ENCODE measurements at places on chromosomes 16 and 17.

GRCh38 chr16:68342620-68343019 lies 31.8 kb downstream of the PRMT7 start:
- no peak for DNase-seq

DNA sequence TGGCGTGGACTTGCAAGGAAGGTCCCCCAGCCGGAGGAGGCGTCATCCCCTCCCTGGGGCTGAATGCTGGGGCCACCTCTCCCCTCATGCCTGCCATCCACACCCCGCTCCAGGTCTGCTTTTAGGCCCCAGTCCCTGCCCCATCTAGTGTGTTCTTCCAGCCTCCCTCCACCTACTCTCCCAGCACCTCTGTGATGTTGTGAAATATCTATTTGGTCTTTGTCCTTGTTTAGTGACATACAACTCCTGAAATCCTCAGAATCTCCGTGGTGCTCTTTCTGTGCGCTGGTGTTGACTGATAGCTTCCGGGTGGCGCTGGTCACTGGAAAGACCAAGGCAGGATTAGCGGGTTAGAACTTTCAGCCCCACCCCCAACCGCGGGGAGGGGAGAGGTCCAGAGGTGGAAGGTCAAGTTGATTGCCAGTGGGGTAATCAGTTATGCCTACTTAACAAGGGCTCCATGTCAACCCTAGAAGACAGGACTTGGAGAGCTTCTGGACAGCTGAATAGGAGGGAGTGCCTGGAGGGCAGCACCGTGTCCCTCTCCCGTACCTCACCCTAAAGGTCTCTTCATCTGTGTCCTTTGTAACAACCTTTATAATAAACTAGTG lies 10.1 kb downstream of the TBC1D24 start:
- no peak for DNase-seq

GRCh38 chr17:37844158-37844976 lies 79.8 kb upstream of the TBC1D3K start:
- peak; percentile 66 for DNase-seq

GRCh38 chr17:49825645-49826044 lies 22.2 kb downstream of the TAC4 start:
- no peak for DNase-seq

DNA sequence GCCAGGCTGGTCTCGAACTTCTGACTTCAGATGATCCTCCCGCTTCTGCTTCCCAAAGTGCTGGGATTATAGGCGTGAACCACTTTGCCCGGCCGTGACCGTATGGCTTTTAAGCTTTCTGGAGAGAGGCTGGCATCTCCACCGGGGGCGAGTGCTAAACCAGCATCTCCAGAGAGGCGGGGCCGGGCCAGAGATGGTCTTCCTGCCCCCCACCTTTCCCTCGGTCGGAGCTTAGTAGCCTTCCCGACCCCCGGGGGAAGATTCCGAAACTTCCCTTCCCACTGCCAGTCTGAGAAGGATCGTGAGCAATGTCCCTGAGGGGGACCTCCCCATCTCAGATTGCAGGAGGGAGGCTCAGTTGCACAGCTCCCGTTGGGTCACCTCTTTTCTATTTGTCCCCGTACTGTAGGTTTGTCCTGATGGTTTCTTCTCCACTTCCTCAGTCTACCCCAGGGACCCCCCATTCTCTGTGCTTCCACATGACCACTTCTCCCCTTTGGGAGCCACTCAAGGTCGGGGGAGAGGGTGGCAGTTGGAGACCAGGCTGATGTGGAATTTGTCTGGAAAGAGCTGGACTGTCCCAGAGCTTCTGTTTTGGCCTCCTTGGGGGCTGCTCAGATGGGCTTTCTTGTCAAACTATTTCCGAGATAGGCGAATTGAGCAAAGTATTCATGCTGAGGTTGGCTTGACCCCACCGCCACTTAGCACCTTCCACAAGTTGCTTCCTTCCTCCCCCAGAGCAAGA lies 18.2 kb downstream of the IGF2BP1 start:
- no peak for DNase-seq

DNA sequence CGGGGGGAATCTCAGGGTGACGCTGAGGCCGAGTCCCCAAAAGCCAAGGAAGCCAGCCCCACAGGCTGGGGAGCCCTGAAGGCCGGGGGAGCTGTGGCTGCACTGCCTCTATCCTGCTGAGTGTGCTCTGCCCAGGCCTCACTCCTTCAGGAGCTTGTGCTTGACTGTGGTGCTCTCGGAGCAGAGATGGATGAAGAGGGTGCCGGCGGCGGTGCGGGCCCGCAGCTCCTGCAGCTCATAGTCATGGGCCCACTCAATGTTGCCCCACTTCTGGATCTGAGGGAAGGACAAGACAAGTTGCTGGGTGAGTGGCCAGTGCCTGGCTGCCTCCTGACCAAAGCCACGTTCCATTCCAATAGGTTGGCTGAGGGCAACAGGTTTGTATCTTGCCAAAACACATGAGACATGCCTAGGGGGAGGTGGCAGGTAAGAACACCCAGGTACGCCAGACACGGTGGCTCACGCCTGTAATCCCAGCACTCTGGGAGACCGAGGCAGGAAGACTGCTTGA lies 20.5 kb downstream of the ATPAF2 start:
- DNase-seq: no peak

DNA sequence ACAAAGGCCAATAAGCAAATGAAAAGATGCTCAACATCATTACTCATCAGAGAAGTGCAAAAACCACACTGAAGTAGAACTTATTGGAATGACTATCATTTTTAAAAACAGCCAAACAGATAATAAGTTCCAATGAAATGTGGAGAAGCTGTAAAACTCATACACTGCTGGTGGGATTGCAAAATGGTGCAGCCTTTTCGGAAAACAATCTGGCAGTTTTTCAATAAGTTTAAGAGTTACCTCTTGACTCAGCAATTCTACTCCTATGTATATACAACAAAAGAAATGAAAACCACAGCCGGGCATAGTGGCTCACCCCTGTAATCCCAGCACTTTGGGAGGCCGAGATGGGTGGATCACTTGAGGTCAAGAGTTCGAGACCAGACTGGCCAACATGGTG lies 49.3 kb downstream of the AKAP10 start:
- DNase-seq: no peak

DNA sequence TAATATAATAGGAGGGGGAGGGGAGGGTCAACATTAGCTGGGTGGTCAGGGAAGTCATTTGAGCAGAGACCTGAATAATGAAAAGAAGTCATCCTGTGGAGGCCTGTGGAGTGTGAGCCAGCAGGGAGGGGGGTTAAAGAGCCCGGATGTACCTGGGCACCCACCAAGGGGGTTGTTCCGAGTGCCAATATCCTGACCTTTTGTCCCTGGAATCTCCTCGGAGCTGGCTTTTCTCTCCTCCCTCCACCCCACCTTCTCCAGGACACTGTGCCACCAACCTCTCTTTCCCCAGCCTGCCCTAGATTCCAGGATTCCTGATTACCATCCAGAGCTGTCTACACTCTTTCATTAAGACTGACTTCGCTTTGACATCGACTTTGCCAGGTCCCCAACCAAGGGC lies 6.2 kb downstream of the SHBG start:
- DNase-seq: no peak
